ENCODE measurements at places on chromosomes 2 and 18.
A peak's percentile ranks its signal among the peaks of the same experiment; 100 is the strongest.

DNA sequence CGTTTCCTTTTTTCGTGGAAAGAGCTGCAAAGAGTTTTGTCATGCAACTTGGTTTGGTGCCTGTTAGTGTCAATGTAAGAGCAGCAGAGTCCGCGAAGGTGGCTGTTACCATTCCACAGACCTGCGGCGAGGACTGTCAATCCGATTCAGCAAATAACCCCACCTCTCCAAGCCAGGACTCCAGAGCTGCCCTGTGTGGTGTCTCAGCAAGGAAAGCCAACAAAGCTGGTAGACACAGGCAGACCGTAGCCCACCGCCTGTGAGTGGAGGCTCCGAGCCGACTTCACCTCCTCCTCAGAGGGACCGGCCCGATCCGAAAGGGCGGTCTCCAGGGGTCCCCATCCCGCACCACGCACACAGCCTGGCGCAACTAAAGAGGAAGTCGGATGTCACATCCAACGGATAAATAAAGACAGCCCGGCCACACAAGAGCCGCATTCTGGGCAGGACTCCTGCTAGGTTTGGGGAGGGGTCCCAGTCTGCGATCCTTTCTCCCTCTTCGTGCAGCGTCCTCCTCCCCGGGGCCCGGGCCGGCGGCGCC, 819 bp downstream of the ANKRD44 start:
- peak; percentile 19 for DNase-seq

DNA sequence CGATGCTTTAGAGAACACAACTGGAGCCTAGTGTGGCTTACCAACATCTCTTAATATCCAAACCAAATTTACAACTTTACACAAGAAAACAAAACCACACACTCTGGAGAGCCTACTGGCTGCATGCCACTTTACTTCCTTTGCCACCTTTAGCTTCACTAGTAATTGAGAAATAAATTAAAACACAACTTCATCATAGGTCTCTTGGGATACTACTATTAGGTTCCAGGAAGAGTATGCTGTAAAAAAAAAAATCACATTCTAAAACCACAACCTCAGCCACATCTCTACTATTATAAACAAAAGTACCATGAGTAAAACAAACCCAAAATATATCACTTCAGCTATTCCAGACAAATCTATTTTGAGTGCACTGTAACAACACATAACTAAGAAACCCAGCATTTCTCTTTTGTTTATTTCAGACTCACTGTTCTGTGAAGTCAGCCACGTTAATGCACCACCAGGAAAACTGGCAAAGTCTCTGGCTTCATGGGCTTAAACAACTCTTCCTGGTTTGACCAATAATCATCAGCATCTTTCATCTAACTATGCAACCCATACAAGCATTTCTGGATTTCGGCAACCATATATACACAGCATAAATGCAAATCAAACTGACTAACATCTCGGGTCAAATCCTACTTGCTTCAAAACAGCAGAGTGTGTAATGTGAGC, 59.1 kb downstream of the REV1 start:
- no peak for DNase-seq

- DNase-seq: no peak
Observed at GRCh38 chr2:26558271-26559043, 80.5 kb upstream of the OTOF start.

DNA sequence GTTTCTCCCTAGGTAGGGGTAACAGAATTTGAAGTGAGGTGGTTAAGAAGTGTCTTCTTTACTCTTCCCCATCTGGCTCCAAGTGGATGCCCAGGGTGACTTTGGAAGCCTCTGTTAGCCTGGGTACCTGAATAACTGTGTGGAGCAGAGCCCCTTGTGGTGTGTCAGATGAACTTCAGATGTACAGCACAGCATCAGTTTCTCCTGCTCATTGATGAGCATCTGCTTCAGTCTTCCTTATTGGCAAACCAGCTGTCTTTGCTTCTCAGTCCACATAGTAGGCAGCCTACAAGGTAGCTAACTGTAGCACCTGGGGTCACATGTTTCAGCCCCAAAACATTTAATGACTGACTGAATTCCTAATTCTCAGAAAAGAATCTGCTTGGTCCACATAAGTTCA, 56.2 kb upstream of the ATP8B1 start:
- peak; percentile 14 for DNase-seq

DNA sequence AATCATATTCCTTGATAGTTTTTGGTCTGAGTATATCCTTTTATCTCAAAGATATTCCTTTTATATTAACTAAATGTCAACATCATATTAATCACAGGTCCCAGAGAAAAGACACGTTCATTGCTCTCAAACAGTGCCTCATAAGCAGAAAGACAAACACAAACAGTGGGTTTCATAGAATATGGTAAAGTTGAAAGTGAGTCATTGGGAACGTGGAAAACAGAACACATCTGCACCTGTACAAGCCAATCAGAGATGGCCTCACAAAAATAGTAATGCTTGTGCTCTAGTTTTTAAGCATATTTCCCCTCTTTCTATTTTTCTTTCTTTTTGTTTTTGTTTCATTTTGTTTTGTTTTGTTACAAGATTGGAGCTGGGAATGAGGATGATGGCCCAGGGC, 328.4 kb upstream of the MAP2 start:
- DNase-seq: no peak

- no peak for DNase-seq
Observed at GRCh38 chr2:145350011-145350410, 830.1 kb upstream of the ZEB2 start.

DNA sequence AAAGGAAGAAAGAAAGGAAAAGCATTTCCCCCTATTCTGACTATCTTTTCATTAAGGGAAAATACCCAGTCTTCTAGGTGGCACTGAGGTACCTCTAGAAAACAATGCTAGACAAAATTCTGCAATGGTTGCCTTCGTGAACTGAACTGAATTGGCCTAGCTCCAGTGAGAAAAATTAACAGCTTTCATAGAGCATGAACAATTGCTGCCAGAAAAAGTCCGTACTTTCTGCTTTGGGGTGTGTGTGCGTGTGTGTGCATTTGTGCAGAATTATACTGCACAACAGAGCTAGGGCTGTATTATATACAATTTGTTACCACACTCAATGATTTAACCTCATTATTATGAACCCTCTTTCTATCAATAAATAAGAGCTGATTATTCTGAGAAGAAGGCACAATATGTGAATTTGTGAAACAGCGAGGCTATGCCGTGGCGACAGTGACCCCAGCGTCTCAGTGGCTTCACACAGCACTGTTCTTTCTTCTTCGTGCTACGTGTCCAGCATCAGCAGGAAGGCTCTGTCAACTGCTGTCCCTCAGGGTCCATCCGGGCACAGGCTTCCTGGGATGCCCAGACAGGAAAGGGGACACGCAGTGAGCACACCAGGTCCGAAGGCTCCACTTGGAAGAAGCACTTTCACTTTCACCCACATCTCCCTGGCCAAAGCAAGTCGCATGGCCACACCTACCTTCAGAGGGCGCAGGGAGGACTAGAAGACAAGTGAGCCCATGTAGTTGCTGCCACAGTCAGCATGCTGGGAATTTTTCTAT, 47.5 kb downstream of the PTGR3 start:
- DNase-seq: peak; percentile 45

DNA sequence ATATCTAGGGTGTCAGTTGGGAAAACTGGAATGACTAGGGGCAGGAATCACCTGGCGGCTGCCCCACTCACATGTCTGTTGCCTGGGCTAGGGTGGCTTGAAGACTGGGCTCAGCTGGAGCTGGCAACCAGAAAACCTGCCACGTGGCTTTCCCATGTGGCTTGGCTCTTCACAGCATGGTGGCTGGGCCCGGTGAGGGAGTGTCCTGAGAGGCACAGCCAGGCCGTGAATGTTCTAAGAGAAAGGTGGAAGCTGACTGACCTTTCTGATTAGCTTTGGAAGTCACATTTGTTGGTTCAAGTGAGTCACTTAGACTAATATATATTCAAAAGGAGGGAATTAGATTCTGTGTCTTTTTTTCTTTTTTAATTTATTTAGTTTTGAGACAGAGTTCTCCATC, 22.7 kb downstream of the SP5 start:
- DNase-seq: no peak

GRCh38 chr2:40760071-40760666, 308.3 kb upstream of the SLC8A1 start:
- DNase-seq: peak; percentile 6

DNA sequence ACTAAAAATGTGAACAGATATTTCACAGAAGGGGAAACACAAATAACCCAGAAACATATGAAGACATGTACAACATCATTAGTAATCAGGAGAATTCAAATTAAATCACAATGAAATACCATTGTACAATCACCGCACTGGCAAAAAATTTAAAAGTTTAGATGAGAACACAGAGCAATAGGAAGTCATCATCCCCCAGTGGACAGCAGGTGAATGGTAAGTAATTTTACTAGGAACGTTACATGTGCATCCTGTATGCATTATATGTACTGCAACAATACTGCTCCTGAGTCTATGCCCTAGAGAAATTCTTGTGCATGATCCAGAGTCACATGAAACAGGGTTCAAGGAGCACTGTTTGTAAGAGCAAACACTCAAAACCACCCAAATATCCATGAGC, 713.8 kb downstream of the NRXN1 start:
- DNase-seq: no peak

DNA sequence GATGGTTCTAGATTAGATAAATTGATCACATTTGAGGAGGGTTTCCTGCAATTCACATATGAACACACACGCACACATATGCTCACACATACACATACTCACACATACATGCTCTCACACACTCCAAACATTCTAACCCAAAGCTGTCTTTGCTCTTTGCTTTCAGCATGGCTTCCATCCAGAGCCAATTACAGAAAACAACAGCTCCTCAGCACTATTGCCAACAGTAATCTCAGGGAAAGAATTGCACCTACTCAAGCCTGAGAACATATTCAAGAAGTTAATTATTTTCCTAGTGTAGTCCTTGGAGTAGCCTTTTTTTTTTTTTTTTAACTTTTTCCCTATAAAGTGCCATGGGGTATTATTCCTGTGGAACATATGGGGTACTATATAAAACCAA, 246.9 kb upstream of the PARD3B start:
- DNase-seq: no peak

DNA sequence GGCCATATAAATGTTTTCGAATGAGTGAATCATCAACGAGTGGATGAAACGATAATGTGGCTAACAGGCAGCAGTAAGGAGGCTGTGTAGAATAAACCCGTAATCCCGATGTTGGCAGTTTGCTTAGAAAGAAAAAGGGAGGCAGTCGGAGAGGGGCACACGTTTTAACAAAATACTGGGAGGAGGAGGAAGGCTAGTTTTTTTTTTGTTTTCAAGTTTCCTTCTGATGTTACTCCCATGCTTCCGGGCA, 476 bp upstream of the MSH2 start:
- DNase-seq: no peak

GRCh38 chr2:74011246-74011645, 26.5 kb downstream of the TET3 start:
- DNase-seq: no peak

DNA sequence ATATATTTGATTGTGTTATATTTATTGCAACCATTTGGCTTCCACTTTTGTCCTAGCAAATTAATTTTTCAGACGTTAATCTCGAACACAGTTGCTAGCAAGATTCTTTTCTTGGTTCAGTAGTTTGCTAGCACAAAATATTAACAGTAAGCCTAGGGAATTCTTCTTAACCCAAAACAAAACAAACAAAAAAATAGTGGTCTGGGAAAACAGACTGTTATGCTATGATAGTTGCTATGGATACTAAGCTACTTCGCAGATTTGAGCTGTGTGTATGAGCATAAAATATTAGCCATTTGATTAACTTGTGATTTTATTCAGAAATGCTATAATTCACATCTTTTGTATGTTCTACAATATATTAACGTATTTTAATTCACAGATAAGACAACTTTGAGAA, 541.5 kb upstream of the NETO1 start:
- DNase-seq: no peak

- no peak for DNase-seq
Observed at GRCh38 chr18:80229363-80229762, 18.0 kb downstream of the PARD6G start.

- DNase-seq: no peak
Observed at GRCh38 chr18:59553273-59553870, 143.9 kb downstream of the CCBE1 start.

- DNase-seq: peak; percentile 63
Observed at GRCh38 chr18:79567481-79568147, 112.0 kb upstream of the CTDP1 start.

DNA sequence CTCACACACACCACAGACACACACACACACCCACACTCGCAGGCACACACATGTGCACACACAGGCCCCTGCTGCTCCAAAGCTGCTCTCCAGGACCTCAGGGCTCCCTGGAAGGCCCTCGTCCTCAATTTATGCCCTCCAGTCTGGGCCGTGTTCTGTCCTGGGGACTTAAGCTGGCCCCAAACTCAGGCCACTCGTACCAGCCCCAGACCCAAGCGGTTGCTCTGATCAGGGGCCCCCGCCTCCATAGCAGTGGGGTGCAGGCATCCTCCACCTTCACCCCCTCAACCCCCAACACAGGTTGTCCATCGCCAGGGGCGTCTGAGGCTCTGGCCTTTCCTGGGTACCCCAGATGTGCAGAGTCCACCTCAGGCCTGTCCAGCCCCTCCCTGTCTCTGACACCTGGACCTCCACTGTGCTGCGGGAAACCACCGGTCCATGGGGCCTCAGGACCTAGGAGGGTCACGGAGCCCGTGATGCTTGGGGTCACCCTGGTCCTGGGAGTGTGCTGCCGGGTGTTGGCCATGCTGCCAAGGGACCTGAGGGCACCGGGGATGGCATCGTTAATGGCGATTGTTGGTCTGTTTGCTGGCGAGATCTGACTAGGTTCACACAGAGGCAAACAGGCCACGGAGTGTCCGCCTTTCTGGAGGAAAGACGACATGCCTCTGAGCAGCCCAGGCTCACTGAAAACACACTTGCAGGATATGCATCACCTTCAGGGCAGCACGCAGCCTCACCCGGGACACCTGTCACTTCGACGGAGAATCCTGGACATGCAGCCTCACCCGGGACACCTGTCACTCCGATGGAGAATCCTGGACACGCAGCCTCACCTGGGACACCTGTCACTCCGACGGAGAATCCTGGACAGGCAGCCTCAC, 155.6 kb downstream of the NDUFA10 start:
- no peak for DNase-seq

- DNase-seq: no peak
Observed at GRCh38 chr2:2892378-2892777, 485.2 kb downstream of the EIPR1 start.

GRCh38 chr18:72846736-72847533, 20.9 kb downstream of the NETO1 start:
- no peak for DNase-seq

GRCh38 chr2:106358081-106358480, 110.1 kb downstream of the RGPD3 start:
- DNase-seq: no peak

GRCh38 chr2:209644842-209645241, 126.8 kb upstream of the UNC80 start:
- no peak for DNase-seq

GRCh38 chr2:45654250-45654649, 2.8 kb downstream of the PRKCE start:
- DNase-seq: no peak

DNA sequence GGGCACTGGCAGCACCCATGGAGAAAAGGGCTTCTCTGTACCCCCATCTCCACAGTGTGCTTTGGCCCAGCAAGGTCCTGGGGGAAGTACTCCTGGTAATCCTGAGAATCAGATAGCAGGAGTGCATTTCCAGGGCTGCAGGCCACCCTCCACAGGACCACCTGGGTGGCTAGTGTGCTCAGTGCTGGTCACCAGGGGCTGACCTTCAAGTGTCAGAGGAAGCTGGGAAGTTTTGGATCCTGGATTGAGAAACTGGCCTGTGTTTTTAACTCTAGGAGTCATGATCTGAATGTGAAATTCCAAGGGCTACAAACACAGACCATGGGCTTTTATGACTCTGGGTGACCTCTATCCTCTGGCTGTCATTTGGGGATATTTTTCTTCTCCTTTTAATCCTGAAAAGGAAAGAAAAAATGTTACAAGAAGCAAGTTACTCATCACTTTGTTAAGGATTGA, 9.3 kb downstream of the RHOB start:
- DNase-seq: no peak

Data from NCI-H1092 treated with DMSO at 0.1 percent for 48 hours (cell line).